ENCODE measurements at places on chromosomes 7 and 10. TPM values are rescaled to one million over a fixed set of nuclear protein-coding genes. Genes with fewer than 3 reads are reported as not detected.

- DNase-seq: no peak
Measured at GRCh38 chr10:46096909-46097575, 51.0 kb upstream of the MSMB start.

- DNase-seq: no peak
Measured at GRCh38 chr10:71607082-71607443, 112.5 kb downstream of the C10orf105 start.

SMKR1 gene
- polyA plus RNA-seq: 0.28 TPM

- no peak for DNase-seq
Measured at GRCh38 chr7:45703373-45703821, 129.2 kb downstream of the ADCY1 start.

DNA sequence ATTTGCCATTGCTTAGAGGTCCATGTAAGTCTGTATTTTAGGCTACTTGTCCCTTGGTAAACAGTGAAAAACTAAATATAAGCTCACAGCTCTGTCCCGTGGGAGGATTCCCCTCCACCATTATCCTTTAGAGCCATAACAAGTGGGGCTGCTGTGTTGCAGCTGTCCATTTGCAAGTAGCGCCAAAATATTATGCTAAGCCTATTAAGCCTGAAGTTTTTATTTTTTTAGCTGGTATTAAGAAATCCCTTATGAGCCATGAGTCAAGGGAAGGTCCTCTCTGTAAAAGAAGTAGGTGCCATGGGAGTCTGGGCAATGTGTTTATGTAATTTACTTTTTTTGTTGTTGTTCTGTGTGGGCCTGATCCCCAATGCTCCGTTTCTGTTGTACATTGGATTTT lies 183.9 kb downstream of the THSD7A start:
- no peak for DNase-seq

DNA sequence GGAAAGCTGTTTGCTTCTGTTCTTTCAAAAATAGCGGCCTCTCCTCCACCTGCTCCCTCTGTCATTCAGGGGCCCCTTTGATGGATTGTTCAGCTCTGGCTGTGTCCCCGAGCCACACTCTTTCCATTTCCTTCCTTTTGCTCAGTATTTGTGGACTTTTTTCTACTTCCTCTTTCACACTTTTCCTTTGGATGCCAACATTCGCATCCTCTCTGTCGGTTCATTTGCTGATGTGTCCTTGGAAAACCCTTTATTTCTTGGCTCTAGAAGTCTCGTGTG lies 11.7 kb upstream of the PWWP2B start:
- no peak for DNase-seq

MORN4 gene
- 16.0 TPM for polyA plus RNA-seq

DNA sequence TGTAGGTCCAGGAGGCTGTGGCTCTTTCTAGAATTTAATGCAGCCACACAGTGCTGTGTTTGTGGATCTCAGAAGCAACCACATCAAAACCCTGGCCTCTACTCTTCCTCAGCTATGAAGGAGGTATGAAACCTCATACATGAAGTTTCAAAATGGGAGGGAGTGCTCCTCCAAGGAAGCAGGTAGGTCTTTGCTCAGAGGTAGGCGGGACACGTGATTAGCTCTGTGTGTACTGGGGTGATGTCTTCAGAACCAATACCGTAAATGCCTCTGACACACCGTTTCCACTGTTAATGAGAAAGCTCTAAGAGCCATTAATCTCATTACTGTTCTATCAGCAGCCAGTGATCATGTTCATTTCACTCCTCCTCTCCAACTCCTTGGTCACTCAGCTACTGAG lies 126.1 kb downstream of the PLXNA4 start:
- no peak for DNase-seq

GRCh38 chr10:1553951-1554350 lies 183.4 kb downstream of the ADARB2 start:
- DNase-seq: no peak

- no peak for DNase-seq
Measured at GRCh38 chr7:128705891-128706333, 33.2 kb upstream of the CALU start.

GRCh38 chr10:118754229-118754555 lies 578 bp downstream of the CACUL1 start:
- DNase-seq: peak; percentile 45

ADAM8 gene
- polyA plus RNA-seq: 0.88 TPM

CTNNA3 gene
- 4.0 TPM for polyA plus RNA-seq

DNA sequence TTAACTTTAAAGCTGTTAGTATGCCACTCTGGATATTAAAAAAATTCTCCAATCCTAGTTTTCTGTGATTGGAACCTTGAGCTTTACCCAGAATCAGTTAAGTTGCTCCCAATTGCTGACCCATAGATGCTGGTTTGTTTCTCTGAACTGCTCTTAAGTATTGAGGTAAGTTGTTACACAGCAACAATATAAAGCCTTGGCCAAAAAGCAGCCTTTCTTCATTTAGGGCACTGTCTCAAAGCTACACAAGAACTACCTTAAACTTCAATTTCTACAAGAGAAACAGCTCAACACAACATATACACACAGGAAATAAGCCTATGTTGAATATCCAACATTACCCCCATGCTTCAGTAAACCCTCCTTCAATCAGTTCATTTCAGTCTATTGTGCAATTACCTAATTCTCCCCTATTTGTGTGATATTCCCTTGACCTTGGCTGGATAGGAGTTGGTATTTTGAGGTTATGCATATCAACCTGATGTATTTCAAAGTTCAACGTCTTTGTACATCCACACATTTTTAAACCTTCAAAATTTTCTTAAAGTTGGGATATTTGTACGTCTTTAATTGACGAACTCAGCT lies 11.5 kb downstream of the HNRNPA2B1 start:
- DNase-seq: no peak

GRCh38 chr10:118557946-118558345 lies 37.5 kb downstream of the PRLHR start:
- DNase-seq: no peak

DNA sequence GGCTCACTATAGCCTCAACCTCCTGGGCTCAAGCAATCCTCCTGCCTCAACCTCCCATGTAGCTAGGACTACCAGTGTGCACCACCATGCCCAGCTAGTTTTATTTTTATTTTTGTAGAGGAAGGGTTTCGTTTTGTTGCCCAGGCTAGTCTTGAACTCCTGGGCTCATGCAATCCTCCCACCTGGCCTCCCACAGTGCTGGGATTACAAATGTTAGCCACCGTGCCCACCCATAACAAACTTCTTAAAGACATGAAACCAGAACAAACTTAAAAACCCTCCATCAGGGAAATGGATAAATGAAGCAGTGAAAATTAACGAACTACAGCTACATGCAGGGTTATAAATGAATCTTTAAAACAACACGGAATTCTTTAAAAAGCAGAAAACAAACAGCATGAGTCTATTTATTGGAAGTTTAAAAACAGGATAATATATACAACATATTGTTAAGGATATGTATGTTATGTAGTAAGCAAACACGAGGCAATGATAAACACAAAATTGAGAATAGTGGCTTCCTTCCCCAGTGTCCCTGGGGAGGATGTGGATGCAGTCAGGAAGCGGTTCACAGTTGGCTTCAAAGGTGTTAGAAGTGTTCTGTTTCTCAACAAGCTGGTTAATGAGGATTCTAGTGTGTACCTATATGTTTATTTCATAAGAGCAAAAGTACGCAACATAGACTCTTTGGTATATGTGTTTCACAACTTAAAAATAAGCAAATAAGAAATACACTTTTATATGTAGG lies 128.2 kb upstream of the IMMP2L start:
- no peak for DNase-seq

DNA sequence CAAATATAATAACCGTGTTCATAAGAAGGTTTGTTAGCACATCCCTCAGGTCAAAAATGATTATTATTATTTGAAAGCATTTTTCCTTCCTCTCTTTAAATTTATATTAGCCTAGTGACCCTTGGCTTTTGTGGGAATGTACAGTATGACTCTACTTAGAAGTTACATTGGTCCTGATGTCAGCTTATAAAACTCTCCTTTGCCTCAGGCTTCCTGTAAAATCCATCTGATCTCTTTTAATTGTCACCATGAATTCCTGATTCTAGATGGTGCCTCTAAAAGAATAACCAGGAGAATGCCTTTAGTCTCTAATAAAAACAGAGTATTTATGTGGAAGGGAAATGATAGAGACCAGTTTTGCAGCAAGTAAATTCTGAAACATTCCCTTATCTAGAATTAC lies 1134.4 kb downstream of the XPNPEP1 start:
- DNase-seq: no peak

- DNase-seq: no peak
Measured at GRCh38 chr7:142792129-142792528, 21.4 kb downstream of the PRSS2 start.

- no peak for DNase-seq
Measured at GRCh38 chr7:87316097-87316700, 29.3 kb upstream of the CROT start.

DNA sequence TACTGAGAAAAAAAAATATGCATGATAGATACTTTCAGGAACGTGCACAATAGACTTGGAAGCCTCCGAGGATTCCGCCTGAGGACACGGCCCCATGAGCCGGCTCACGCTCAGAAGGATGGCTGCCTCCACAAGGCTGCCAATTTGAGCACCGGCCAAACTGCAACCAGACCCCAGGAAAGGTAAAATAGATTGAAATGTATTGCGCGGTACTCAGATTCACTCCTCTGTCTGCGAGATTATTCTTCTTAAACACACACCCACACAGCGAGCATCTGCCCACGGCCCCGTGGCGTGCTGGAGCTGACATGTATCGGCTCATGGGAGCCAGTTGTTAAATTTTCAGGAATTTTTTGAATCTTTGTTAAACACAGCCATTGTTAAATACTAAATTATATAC lies 653.2 kb upstream of the MKI67 start:
- DNase-seq: no peak

CFTR gene
- 0.22 TPM for polyA plus RNA-seq

- DNase-seq: no peak
Measured at GRCh38 chr7:123622660-123623386, 21.2 kb downstream of the ASB15 start.

Data from heart right ventricle (tissue), 16 donors.